ENCODE measurements at places on chromosomes 2 and 18. TPM values are rescaled to one million over a fixed set of nuclear protein-coding genes. Genes with fewer than 3 reads are reported as not detected.

- H3K27ac ChIP-seq, result no peak overlapping the region
- H3K4me1 ChIP-seq, result no peaks in the 10 kb centered on the region
- no peak overlapping the region for H3K4me3 ChIP-seq
- DNase-seq, result peak; percentile 14
- H3K27me3 ChIP-seq, result no peaks in the 10 kb centered on the region
These were observed 75.0 kb downstream of the DGKD start for GRCh38 chr2:233429175-233429897.

The NYAP2 gene
- total RNA-seq, result not detected

The ANKRD30B gene
- total RNA-seq, result not detected

The GKN1 gene
- total RNA-seq, result not detected

GRCh38 chr18:37669991-37670534, 104.5 kb upstream of the CELF4 start:
- H3K27ac ChIP-seq, result no peak overlapping the region
- no peaks in the 10 kb centered on the region for H3K4me1 ChIP-seq
- H3K36me3 ChIP-seq, result no peaks in the 10 kb centered on the region
- H3K4me3 ChIP-seq, result no peak overlapping the region
- DNase-seq, result no peak

DNA sequence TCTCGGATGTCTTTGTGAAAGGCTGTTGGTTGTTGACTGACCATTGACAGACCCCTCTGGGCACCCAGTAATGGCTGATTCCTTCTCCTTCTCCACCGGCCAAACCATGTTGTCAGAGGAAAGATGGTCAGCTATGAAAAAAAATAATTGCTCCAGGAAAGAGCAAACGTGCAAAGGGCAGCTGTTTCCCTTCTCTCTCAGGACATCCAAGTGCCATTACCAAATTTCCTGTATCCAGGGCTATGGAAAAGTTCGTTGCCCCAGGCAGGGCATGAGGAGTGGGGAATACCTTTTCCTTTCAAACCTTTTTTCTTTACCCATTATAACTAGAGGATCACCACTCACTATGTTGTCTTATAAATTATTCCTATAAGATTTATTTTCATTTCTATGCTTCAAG, 321.5 kb upstream of the HNRNPA3 start:
- H3K36me3 ChIP-seq, result no peaks in the 10 kb centered on the region
- no peak overlapping the region for H3K4me3 ChIP-seq
- H3K4me1 ChIP-seq, result no peaks in the 10 kb centered on the region
- H3K27me3 ChIP-seq, result no peaks in the 10 kb centered on the region
- DNase-seq, result no peak
